ENCODE measurements at places on chromosomes 1 and 21.

DNA sequence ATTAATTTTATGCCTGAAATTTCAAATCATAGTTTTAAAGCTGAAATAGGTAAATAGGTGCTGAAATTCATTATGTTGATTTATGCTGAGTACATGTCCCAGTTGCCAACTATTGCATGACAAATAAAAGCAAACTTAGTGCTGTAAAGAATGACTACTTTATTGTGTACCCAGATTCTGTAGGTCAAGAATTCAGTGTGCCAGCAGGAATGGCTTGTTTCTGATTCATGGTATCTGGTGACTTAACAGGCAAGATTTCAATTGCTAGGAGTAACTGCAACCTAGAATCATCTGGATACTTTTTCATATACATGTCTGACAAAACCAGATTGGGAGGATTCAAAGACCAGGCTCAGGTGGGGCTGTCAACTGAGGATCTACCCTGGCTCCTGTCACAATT lies 678.4 kb upstream of the ADAMTS5 start:
- DNase-seq = no peak

DNA sequence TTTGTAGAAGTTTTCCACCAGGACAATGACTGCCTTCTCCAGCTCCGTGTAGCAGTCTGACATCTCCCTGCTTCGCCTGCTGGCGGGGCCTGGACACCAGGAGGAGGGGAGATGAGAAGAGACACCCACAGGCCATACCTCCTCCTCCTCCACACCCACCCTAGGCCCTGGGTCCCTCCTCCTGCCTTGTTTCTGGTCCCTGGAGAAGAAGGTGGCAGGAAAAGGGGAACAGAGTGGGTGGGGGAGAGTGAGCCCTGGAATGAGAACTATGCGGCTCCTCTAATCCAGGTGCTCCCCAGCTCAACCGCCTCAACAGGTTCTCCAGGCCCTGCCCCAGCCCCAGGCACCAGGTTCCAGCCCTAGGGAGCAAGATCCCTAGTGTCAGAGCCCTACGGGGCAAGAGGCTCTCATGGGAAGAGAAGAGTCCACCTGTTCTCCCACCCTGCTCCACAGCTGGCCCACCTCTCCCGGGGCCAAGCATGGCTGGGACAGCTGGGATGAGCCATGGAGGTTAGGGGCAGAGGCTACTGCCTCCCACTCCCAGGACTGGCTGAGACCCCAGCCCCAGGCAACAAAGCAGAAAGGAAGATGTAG lies 4.8 kb downstream of the S100A16 start:
- no peak for DNase-seq

DNA sequence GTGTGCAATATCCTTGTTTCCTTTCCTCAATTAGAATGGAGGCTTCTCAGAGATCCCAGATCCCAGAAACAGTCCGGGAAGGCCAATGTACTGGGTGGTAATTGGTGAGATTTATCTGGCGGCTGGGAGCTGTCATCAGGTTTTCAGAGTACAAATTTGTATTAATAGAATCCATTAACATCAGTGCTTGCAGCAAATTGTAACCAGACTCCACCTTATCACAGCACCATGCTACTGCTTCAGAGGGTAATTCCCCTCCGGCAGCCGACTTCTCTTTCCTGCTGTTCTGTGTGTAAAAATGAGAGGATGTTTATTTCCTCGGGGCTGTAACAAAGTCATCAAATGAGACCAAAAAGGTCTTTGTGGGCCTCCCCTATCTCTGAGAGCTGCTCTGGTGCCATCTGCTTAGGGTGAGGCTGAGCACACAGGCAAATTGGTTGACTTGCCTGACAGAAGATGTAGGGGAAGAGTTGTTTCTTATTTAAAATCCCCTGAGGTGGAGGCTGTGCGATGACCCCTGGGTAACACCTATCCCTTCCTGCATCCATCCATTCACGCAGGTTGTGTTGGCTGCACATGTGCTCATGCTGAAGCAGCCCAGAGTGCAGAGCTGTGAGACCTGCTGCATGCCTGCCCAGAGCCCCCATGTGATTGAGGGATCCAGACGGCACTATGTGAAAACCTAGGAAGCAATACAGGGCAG lies 19.2 kb downstream of the NFASC start:
- DNase-seq = no peak

DNA sequence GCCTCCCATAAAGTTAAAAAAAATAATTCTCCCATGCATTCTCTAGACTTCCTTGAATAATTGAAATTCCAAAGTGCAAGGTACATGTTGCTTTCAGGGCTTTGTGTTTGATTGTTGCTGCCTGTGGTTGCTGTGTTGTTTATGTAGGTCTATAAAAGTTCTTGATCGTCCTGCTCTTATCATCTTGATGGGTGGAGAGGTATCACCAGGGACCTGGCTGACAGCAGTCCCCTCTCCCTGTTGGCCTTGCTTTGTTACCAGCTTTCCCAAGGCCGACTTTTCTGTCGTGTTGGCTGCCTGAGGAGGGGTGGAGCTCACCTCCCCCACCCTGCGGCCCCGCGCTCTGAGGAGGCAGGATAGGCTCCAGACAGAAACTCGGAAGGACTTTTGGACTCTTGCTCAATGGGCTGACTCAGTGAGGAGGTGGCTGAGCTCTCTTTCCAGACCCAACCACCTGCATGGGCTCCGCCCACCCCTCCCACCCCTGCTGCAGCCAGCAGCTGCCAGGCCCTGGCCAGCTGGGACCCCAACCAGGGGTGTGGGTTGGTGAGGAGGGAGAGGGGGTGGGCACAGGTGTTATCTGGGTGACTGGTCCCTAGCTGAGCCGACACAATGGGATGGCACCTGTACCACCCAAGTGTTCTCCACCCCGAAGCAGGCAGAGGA lies 2.0 kb downstream of the INAVA start:
- no peak for DNase-seq

DNA sequence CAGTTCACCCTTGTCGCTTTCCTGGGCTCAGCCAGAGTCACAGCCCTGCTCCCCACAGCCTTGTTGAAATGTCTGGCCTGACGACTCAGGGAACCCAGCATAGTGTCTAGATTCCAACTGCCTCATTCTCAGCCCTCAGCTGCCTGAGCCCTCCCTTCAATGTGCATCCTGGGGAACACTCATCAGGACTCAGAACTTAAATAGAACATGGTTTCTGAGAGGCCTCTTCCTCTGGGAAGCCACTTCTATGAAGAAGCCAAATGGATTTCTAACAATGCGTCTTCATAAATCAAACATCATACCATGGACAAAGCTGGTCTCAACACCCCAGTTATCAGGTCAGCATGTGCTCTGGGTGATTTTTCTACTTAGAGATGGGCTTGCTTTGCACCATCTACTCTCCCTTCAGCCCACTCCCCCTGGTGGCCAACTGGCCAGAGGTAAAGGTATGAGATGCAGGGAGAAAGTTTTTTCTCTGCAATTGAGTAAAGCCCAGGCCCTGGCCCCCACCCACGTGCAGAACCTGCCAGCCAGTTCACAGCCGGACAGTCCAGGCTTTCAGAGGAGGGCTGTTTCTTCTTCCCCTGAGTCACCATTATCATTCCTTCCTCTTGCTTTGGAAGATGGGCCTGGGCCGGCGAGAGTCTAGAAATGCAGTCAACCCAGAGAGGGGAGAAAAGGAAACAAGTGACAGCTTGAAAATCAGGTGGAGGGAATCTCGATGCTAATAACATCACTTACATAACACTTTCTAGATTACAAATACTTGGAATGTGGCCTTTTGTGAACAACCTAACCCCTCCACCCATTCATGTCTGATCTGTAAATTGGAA lies 32.1 kb downstream of the CD244 start:
- peak; percentile 38 for DNase-seq

GRCh38 chr1:204836856-204837255 lies 33.8 kb upstream of the NFASC start:
- DNase-seq = no peak

- no peak for DNase-seq
Measured at GRCh38 chr1:25534410-25534788, 9.0 kb upstream of the LDLRAP1 start.

DNA sequence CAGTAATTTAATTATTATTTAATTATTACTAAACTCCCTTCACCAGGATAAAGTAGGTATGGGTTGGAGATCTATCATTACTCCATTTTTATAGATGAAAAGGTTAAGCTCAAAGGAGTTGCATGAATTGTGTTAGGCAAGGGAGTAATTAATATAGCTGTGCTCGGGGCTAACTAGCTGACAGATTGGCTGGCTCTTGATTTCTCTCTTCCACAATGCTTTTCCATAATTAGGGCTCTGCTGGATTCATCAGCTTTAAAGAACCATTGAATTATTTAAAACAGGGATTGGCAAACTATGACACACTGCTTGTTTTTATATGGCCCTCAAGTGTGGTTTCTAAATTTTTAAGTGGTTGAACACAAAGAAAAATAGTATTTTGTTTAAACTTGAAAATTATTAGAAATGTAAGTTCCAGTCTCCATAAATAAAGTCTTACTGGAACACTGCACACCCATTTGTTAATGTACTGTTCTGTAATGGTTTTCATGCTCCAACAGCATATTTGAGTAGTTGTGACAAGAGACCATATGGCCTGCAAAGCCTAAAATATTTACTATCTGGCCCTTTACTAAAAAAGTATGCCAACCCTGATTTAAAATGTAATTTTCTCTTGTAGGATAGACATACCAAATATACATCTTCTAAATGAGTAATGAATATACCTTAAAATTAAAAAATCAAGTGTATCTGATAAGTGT lies 76.4 kb downstream of the GDAP2 start:
- DNase-seq = no peak

- no peak for DNase-seq
Measured at GRCh38 chr1:82141390-82141789, 340.7 kb downstream of the ADGRL2 start.

DNA sequence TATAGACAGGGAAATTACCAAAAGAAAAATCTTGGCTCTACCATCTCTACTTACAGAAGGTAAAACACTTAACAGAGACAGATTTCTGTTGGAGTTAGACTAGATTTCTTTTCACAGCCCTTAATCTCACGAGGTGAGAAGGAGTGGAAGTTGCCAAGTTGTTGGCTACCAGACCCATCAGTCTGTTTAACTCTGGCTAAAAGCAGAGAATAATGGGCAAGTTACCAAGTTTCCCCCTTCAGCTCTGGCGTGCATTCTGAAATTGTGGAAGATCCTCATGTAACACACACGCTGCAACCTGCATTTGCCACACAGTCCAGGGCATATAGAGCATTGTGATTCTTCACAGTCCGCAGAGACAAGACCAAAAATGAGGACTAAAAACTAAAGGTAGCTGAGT lies 49.3 kb downstream of the STX6 start:
- DNase-seq = no peak

GRCh38 chr1:11134251-11134897 lies 34.7 kb upstream of the EXOSC10 start:
- DNase-seq = no peak

DNA sequence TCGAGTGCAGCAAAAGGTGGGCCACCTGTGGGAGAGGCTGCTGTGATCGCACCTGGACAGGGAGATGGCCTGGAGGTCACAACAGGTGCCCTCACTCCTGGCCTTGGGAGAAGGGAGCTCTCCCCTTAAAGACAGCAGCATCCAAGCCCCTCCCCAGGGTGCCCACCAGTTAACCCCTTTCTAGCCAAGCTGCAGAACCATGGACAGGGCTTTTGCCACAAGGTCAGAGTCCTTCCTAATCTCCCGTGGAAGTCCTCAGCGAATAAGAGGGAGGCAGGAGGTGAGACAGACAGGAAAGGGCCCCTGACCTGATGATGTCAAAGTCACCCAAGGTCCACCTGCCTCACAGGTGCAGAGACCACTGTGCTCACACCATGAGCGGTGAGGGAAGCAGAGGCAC lies 1.7 kb downstream of the CNTN2 start:
- no peak for DNase-seq

DNA sequence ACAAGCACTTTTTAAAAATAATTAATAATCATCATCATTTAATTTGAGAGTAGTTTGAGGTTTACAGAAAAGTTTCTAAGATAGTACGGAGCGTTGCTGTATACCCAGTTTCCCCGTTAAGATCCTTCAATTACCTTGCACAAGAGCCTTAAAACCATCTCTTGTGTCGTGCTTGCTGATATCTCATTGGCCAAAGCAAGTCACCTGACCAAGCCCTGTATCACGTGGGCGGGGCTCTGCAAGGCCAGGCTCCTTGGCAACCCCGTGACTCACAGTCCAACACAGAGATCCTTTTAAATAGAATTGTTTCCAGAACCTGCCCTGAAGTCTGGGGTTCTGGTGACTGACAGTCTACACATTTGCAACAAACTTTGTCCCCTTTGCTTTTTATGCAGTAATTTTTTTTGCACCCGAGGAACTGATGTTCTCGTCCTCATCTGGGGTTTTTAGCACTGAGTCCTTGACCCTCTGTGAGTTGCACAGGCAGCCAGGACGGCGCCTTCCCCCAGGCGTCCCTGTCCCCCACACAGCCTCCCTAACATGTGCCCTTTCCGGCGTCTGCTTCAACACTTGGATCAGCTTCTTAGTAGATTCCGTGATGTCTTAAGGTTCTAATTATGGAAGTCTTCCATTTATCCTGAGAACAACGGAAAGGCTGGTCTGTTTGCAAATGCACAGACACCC lies 183.3 kb upstream of the TMEM51 start:
- no peak for DNase-seq

GRCh38 chr1:200445213-200445612 lies 35.4 kb upstream of the ZNF281 start:
- DNase-seq = no peak

DNA sequence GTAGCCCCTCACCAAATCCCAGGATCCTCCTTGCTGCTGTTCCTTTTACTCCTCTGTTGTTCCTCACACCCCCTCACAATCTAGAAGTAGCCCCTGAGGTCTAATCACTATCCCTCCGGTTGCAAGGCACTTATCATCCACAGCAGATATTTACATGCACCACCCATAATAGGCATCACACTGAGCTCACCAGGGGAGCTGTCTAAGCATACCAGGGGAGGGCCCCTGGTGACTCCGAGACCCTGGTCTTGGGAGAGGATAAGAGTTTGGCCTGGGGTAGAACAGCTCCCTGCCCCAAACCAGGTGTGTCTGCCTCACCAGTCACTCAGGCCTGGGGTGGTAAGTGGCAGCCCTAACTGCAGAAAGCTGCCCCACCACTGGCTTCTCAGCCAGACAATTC lies 37.3 kb upstream of the ZC3H12A start:
- no peak for DNase-seq

DNA sequence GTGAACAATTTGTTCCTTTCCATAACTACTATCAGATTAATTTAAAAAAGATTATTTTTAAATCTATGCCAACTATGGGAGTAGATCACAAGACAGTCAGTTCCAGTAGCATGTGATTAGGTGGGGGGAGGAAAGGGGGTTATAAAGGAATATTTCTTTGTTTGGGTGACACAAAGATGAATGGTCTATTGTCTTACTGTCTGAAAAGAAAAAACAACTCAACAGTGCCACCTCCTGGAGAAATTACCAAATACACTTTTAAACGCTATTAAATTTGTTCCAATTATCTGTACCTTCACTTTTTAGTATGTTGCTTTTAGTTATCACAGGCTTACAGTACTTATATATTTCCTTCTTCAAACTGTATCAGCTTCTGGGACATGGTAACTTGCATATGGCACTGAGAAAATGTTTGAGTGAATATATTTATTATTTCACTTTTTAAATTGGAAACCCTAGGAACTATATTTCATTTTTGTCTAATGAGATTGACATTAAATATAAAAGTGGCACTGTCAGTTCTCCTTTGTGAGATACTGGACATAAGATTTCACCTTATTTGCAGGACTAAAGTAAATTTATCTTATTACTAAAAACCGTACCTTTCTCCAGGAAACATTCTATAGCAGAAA lies 1.7 kb upstream of the SORT1 start:
- DNase-seq = no peak
